ENCODE measurements at places on chromosomes 5 and 9. TPM values are rescaled to one million over a fixed set of nuclear protein-coding genes. Genes with fewer than 3 reads are reported as not detected.

Gene PCDHGC4
- 1.6 TPM for polyA plus RNA-seq

Gene FCHO2
- 19.3 TPM for polyA plus RNA-seq

Gene SLCO4C1
- polyA plus RNA-seq = 2.3 TPM

Gene PCDHGB1
- polyA plus RNA-seq = 0.71 TPM

Gene ROR2
- 2.1 TPM for polyA plus RNA-seq

Measured in muscle of back (tissue), 13 donors.